ENCODE measurements at places on chromosomes 16 and 17.

DNA sequence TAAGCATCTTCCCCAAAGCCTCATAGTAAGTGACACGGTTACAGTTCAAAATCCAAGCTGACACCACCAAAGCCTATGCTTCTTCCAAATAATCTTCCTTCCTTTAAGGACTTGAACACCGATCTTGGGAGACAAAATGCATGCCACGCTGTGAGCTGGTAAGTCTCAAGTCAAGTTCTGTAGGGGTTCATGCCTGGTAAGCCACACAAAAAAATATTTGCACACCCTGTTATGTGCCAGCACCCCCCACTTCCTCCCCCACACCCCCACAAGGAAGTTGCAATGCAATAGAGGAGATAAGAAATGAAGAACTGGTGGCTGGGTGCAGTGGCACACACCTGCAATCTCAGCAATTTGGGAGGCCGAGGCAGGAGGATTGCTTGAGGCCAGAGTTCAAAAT, 5.6 kb downstream of the NOG start:
- DNase-seq, result no peak

GRCh38 chr16:30559690-30560089, 1.5 kb upstream of the ZNF764 start:
- DNase-seq, result no peak

DNA sequence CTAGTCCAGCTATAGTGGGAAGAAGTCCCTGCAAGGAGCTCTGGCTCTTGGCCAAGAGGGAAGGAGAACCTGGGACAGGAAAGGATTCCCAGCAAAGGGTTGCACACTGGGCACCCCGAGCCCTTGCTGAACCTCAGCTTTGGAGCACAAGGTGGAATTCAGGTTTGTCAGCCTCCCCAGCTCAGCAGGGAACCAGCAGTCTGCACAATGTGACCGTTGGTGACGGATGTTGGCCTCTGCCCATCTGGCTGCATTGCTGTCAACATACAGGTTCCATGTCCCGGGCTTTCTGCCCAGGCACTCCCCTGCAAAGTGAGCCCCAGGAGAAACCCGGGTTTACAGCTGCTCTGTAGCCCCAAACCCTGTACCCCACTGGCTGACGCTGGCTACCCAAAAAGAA, 6.7 kb downstream of the RPRML start:
- DNase-seq, result no peak

DNA sequence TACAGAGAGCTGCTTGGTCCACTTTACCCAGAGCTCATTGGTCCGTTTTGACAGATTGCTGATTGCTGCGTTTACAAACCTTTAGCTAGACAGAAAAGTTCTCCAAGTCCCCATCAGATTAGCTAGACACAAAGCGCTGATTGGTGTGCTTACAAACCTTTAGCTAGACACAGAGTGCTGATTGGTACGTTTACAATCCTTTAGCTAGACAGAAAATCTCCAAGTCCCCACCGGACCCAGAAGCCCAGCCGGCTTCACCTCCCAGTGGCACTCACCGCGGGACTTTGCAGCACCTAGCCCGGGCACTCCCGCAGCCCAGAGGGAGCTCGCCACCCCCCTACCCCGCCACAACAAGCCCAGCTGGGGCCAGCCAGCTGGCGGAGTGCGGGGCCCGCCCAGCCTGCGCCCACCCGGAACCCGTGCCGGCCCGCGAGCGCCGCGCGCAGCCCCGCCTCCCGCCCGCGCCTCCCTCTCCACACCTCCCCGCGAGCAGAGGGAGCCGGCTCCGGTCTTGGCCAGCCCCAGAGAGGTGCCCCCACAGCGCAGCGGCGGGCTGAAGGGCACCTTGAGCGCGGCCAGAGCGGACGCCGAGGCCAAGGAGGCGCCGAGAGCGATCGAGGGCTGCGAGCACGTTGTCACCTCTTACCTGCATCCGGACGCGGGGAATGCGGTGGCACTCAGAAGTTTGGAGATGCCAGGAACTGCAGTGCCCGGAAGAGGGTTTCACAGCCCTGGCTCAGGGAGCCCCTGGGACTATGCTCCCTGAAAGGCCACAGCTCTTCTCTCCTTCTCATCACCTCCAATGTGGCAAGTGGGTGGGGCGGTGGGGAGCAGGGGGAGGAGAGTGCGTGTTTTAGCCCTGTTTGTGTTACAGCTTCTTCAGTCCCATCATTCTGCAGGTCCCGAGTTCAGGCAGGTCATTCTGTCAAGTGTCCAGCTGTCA, 1504.5 kb downstream of the CDH11 start:
- DNase-seq, result no peak

DNA sequence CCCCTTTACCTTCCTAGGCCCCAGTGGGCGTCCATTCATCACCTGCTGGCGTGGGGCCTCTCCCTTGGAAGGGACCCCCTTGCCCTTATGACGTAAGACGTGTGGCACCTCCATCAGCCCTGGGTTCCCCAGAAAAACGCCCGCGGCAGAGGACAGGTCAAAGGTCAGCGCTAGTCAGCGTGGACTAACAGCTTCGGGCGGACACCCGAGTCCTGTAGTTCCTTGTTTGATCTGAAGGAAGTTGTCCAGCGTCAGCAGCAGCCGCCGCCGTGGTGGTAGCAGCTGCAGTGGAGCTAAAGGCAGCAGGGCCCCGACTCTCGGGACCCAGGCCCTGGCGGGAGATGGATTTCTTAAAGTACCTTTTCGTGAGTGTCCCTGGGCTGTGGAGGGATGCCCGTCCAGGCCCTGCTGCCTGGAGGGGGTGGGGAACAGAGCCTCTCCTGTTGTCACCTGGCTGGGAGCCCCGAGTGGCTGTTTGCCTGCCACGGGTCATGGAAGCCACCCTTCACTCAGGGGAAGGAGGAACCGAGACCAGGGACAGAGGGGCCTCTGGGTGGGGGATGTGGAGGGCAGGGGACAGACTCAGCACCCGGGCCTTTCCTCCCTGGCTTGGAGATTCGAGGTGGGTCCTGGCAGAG, 123.6 kb downstream of the OR1D5 start:
- DNase-seq, result no peak

- no peak for DNase-seq
These were observed 54.4 kb downstream of the SIAH1 start for GRCh38 chr16:48330841-48331192.

DNA sequence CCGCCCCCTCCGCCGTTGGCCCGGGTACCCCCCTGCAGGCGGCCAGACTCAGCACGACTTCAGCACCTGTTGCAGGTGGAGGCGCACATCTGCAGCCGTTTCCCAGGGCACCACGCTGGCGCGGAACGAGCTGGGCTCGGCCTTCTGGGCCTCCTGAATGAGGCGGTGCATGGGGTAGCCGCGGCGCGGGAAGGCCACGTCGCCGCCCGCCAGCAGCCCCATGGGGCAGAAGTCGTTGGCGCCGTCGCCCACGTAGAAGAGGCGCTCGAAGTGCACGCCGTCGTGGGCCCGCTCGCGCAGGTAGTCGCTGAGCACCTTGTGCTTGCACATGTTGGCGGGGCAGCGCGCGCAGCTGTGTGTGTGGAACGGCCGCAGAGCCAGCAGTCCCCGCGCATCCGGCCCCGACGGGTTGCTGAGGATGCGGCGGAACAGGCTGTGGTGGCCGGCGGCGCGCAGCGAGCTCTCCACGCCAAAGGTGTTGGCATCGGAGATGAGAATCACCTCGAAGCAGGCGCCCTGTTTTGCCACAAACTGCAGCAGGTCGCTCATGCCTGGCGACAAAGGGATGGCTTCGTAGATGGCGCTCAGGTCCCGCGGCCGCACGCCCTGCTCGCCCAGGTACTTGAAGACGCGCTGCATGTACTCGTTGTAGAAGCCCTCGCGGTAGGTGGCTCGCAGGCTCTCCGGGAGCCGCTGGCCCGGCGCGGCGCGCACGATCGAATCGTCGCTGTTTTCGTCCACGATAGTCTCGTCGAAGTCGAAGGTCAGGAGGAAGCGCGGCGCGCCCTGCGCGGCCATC, 6.2 kb downstream of the PHOSPHO1 start:
- no peak for DNase-seq

- DNase-seq, result no peak
These were observed 96.3 kb downstream of the TNFRSF13B start for GRCh38 chr17:16875662-16876061.

DNA sequence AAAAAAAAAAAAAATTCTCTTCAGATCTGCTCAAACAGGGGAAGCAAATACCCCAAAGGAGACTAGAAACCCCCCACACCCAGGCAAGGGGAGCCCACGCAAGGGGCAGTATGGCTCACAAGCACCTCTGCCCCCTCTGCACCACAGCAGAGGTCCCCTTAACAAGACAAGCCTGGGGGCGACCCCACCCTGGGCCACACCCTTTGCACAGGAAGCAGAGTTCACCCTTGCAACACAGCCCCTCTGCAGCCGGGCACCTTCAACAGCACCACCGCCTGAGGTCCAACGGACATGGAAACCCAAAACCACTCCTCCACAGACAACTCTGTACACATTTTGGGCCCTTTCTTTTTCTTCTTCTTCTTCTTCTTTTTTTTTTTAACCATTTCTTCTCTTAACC, 12.8 kb downstream of the AXIN1 start:
- DNase-seq, result no peak

- DNase-seq, result no peak
These were observed 26.9 kb downstream of the ATAD5 start for GRCh38 chr17:30858556-30859250.

DNA sequence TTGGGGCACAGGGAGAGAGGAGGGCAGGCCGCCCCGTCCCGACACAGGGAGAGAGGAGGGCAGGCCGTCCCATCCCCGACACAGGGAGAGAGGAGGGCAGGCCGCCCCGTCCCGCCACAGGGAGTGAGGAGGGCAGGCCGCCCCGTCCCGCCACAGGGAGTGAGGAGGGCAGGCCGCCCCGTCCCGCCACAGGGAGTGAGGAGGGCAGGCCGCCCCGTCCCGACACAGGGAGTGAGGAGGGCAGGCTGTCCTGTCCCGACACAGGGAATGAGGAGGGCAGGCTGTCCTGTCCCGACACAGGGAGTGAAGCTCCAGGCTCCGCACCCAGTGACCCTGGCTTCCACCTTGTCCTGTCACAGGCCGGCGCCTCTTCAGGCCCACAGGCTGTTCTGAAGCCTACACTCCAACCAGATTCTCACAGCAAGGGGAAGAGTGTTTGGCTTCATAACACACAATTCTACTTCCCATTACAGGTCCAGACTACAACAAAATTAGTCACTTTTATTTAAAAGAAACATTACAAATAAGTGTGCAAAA, 34.1 kb downstream of the WDR45B start:
- DNase-seq, result no peak

- DNase-seq, result no peak
These were observed 51.0 kb downstream of the HYDIN start for GRCh38 chr16:71179569-71179968.

GRCh38 chr17:4972752-4973151, 5.1 kb upstream of the SPAG7 start:
- DNase-seq, result no peak

- no peak for DNase-seq
These were observed 968 bp downstream of the RIPOR1 start for GRCh38 chr16:67529582-67530012.

- peak; percentile 52 for DNase-seq
These were observed 32.4 kb upstream of the IRX3 start for GRCh38 chr16:54318941-54319340.

GRCh38 chr17:4576729-4577322, 7.5 kb upstream of the SMTNL2 start:
- DNase-seq, result no peak
